ENCODE measurements at places on chromosomes 1 and 21.
A peak's percentile ranks its signal among the peaks of the same experiment; 100 is the strongest.

DNA sequence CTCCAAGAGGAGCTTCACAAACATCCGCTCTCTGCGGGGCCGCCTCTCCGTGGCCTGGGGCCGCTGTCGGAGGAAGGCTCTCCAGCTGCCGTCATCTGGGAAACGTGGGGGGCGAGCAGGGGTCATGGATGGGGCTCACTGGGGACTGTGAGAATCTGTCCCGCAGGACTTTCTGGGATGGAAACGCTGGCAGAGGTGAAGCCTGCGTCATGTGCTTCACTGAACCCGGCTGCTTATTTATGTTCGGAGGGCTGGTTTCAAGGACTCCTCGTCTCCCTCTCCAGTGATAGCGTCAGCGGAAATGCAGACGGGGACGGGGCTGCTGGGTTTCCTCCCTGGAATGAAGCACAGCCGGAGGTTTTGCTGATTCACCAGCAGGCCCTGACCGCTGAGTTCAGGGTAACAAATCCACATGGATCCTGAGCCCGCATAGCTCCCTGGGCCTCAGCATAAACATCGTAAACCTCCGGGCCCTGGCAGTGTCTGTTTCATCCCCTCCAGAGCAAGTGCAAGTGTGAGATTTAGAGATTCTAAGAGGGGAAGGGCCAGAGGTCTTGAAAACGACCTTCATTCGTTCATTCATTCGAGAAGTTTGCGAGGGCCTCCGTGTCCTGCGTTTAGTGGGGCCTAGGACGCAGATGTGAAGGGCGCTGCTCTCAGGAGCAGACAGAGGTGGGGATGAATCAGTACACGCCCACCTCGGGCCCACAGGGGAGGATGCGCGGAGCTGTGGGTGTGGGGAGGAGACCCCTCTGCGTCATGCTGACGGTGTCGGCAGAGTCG, 7.0 kb upstream of the POFUT2 start:
- DNase-seq, result no peak

GRCh38 chr1:112304126-112304525, 91.9 kb upstream of the CTTNBP2NL start:
- DNase-seq, result no peak

DNA sequence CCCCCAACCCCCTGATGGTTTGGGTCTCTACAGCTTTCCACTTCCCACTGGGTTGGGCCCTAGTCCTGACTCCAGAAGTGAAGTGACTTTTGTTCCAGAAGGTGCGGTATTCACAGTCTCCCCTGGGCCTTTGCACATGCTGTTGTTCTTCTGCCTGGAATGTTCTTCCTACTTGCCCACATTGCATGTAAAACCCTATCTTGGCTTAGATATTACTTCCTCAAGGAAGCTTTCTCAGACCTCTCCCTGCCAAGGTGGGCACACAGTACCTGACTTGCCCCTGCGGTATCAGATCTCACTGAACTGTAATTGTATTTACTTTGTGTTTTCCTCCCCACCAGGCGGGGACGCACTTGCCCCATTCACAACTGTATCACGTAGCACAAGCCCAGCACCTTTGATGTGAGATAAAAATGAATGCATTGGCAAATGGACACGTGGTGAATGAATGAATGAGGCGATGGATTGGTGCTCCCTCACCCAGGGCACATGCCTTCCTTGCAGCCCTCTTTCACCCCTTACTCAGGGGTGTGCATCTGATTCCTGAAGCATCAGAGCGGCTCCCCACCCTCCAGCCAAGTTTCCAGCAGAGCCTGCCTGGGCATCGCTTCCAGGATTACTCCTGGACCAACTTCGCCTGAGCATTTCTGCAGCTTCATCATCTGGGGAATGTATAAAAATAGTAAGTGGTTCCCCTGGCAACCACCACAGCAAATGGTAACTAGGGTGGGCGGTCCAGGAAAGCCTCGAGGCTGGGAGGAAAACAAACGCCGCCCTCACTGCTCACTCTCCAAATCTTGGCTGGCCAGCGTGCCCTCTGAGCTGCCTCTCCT, 19.8 kb downstream of the NENF start:
- DNase-seq, result peak; percentile 69

DNA sequence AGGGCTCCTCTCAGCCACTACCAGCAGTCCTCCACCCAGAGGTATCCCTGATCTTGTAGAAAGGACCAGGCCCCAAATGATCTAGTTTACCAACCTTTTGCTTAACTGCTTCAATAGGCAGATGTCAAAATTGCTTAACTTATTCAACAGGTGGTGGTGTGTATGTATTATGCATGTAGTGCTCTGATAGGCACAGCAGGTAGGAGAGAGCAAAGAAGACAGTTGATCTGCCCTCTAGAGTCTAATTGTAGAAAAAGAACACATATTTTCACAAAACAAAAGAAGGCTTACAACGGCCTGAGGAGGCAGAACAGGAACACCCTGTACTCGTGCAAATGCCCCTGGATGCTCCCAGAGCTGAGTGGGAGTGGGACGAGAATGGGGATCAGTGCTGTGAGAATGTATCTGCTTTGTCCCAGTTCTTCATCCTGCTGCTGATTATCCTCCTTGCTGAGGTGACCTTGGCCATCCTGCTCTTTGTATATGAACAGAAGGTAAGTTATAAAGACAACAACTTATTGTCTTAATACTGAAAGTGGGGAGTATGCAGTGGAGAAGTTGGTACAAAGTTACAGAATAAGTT, 21.1 kb downstream of the CD53 start:
- no peak for DNase-seq

DNA sequence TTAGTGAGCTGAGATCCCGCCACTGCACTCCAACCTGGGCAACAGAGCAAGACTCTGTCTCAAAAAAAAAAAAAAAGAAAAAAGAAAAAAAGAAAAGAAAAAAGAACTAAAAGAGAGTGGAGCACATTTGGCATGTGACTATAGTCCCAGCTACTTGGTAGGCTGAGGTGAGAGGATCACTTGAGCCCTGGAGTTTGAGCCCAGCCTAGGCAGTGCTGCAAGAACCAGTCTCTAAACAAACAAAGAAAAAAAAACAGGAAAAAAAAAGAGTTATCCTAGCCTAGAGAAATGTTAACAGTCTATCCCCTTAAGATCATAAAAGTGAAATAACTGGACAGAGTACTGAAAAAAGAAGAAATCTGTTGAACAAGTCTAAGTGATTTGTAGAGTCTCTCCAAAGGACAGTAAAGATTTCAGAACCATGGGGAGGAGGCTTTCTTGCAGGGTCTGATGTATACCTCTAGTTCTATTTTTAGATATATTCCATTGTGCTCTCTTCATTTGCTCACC, 4.5 kb upstream of the PRDX1 start:
- DNase-seq, result no peak
